ENCODE measurements at places on chromosomes 3 and 15. TPM values are rescaled to one million over a fixed set of nuclear protein-coding genes. Genes with fewer than 3 reads are reported as not detected.

ST8SIA2 gene
- total RNA-seq, result not detected

TRIM59 gene
- 14.6 TPM for total RNA-seq

ARHGAP11A gene
- 4.5 TPM for total RNA-seq

LYZL4 gene
- not detected for total RNA-seq

IFT57 gene
- total RNA-seq, result 24.8 TPM

NPAP1 gene
- total RNA-seq, result not detected

SI gene
- total RNA-seq, result not detected

MAN2A2 gene
- 119 TPM for total RNA-seq

ZNF385D gene
- total RNA-seq, result 0.03 TPM

DZIP3 gene
- 10.4 TPM for total RNA-seq

IQCF5 gene
- total RNA-seq, result not detected

TPRG1 gene
- total RNA-seq, result 8.2 TPM

GOLGA8S gene
- total RNA-seq, result 0.41 TPM

DNA sequence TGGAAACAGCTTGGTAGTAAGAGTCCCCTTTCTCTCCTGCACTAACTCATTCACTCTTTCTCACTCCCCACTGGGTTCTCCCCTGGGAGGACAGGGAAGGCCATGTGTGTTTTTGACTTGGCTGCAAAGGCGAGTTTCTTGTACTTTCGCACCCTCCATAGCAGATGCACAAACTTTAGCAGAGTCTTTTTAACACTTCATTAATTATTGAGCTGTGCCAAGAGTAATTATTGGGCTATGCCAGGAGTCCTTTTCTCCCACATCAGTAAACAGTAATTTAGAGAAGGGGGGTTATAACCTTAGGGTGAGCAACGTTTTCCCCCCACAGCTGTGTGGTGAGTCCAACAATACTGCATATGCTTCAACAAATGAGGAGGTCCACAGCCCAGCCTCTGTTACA lies 224.4 kb upstream of the ATP11B start:
- no peak overlapping the region for H3K4me3 ChIP-seq
- DNase-seq, result no peak
- no peaks in the 10 kb centered on the region for H3K4me1 ChIP-seq
- peaks cover 10% of the 10 kb centered on the region for H3K27me3 ChIP-seq
- H3K36me3 ChIP-seq, result no peaks in the 10 kb centered on the region

DNA sequence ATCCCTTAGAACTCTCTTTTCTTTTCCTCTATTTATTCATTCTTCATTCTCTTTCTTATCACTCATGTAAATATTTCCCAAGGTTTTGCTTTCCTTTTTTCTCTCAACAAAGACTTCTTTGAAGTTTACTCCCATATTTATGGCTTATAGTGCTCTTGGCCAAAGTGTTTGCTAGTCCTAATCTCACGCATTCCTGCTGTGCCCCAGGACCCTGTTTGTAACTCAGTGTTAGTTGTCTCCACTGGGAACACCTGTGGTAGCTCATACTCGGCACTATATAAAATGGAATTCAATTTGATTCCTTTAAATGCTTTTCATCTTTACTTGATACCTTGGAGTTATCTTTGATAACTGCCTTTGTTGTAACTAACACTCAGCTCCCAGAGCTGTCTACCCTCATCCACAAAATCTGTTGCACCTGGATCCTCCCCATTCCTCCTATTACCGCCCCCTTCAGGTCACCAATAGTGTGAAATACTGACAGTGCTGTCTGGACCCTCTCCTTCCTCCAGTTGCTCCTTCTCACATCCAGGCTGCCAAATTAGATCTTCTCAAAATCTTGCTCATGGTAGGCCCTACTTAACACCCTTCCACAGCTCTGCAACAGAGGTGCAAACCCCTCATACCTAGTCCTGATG lies 76.8 kb downstream of the TIGIT start:
- no peak overlapping the region for H3K4me3 ChIP-seq
- peaks cover 4% of the 10 kb centered on the region for H3K36me3 ChIP-seq
- no peak for DNase-seq
- no peaks in the 10 kb centered on the region for H3K4me1 ChIP-seq

DNA sequence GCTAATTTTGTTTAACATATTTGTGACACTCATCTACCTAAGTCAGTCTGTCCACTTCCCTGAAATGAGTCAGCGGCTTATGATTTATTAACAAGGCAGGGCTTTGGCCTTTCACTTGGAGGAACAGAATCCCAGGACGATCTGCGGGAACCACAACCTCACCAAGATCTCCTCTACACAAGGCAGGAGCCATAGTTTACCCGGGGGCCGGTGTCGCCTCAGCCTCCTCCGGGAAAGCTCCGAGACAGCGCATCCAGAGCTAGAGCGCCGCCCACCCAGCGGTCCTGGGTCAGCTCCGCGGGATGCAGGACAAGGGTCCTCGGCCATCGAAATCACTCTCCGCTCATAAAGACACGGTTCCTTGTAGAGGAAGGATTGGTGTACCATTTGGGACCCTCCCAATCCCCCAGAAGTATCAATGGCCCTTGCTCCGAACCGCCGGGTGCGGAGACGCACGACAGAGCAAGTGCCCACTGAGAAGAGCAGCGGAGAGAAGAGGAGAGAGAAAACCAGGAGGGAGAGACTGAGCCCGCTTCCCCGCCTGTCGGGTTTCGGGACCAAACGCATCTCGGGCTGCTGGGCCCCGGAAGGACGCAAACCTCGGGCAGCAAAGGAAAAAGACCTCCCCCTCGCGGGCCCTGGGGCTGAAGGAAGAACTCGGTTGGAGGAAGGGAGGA lies 13.1 kb upstream of the ALCAM start:
- no peak overlapping the region for H3K4me3 ChIP-seq
- H3K4me1 ChIP-seq, result peaks cover 8% of the 10 kb centered on the region
- no peak for DNase-seq
- H3K36me3 ChIP-seq, result no peaks in the 10 kb centered on the region

GRCh38 chr3:54916732-54917131 lies 11.1 kb downstream of the LRTM1 start:
- no peaks in the 10 kb centered on the region for H3K36me3 ChIP-seq
- no peak for DNase-seq
- H3K27ac ChIP-seq, result no peak overlapping the region
- no peaks in the 10 kb centered on the region for H3K27me3 ChIP-seq
- H3K4me1 ChIP-seq, result no peaks in the 10 kb centered on the region

DNA sequence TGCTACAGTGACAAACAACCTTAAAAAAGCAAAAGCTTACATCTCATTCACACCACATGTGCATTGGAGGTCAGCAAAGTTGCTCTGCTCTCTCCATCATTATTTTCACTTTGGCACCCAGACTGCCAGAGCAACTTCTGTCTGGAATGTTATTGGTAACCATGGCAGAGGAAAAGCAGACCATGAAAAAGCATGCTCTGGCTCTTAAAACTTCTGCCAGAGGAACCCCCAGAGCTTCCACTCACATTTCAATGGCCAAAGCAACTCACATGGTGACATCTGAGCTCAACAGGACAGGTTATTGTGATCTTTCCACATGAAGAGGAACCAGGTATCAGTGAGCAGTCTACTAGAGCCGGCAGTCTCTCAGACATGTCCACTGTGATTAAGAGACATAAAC lies 21.9 kb upstream of the FRMD5 start:
- H3K36me3 ChIP-seq, result no peaks in the 10 kb centered on the region
- DNase-seq, result no peak
- H3K27ac ChIP-seq, result no peak overlapping the region
- no peaks in the 10 kb centered on the region for H3K4me1 ChIP-seq
- H3K4me3 ChIP-seq, result no peak overlapping the region

DNA sequence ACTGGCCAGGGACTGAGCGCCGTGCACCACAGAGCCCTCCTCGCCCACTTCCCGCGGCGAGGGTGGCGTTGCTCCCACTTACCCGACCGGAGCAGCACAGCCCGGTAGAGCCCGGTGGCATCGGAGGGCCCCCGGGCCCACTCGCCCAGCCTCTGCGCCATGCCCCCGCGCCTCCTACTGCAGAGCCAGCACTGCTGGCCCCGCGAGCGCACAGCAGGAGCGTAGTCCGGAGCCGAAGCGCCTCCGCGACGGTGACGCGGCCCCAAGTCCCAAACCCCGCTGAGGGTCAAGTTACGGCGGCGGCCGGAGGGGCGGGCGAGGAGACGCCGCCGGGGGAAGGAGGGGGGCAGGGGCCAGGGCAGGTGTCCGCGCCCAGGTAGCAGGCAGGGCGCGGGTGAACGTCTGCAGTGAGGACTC lies 9.6 kb upstream of the FAM107A start:
- H3K4me3 ChIP-seq, result no peak overlapping the region
- no peak for DNase-seq
- no peaks in the 10 kb centered on the region for H3K4me1 ChIP-seq
- no peak overlapping the region for H3K27ac ChIP-seq
- H3K27me3 ChIP-seq, result peaks cover 42% of the 10 kb centered on the region

GRCh38 chr3:102224171-102224570 lies 210.6 kb upstream of the ZPLD1 start:
- DNase-seq, result no peak
- no peak overlapping the region for H3K4me3 ChIP-seq
- H3K27me3 ChIP-seq, result peaks cover 6% of the 10 kb centered on the region
- H3K27ac ChIP-seq, result no peak overlapping the region
- H3K36me3 ChIP-seq, result no peaks in the 10 kb centered on the region
- H3K4me1 ChIP-seq, result peaks cover 28% of the 10 kb centered on the region

- no peak for DNase-seq
- no peak overlapping the region for H3K27ac ChIP-seq
- no peaks in the 10 kb centered on the region for H3K36me3 ChIP-seq
- H3K27me3 ChIP-seq, result peaks cover 11% of the 10 kb centered on the region
- no peaks in the 10 kb centered on the region for H3K4me1 ChIP-seq
These were observed 147.8 kb downstream of the CACNA1D start for GRCh38 chr3:53642211-53642610.

- H3K27ac ChIP-seq, result no peak overlapping the region
- H3K4me3 ChIP-seq, result no peak overlapping the region
- no peak for DNase-seq
These were observed 281.4 kb downstream of the ADAMTS17 start for GRCh38 chr15:100060276-100060926.

GRCh38 chr15:89226359-89227221 lies 5.2 kb upstream of the RLBP1 start:
- H3K4me1 ChIP-seq, result no peaks in the 10 kb centered on the region
- H3K4me3 ChIP-seq, result no peak overlapping the region
- H3K27ac ChIP-seq, result no peak overlapping the region
- H3K36me3 ChIP-seq, result no peaks in the 10 kb centered on the region

GRCh38 chr3:19046440-19046839 lies 101.9 kb upstream of the KCNH8 start:
- no peaks in the 10 kb centered on the region for H3K27me3 ChIP-seq
- no peaks in the 10 kb centered on the region for H3K36me3 ChIP-seq
- H3K27ac ChIP-seq, result no peak overlapping the region
- no peak overlapping the region for H3K4me3 ChIP-seq

GRCh38 chr3:17459470-17459993 lies 282.9 kb downstream of the TBC1D5 start:
- no peak for DNase-seq
- H3K27me3 ChIP-seq, result no peaks in the 10 kb centered on the region
- no peaks in the 10 kb centered on the region for H3K36me3 ChIP-seq
- H3K4me1 ChIP-seq, result no peaks in the 10 kb centered on the region

- H3K27me3 ChIP-seq, result no peaks in the 10 kb centered on the region
- no peaks in the 10 kb centered on the region for H3K36me3 ChIP-seq
- peak; percentile 33 for DNase-seq
- H3K4me1 ChIP-seq, result peaks cover 10% of the 10 kb centered on the region
- no peak overlapping the region for H3K27ac ChIP-seq
- H3K4me3 ChIP-seq, result peak overlapping the region; percentile 38
These were observed 38.4 kb upstream of the FURIN start for GRCh38 chr15:90829942-90830440.

GRCh38 chr3:48068886-48069285 lies 52.7 kb upstream of the MAP4 start:
- H3K27ac ChIP-seq, result no peak overlapping the region
- H3K4me1 ChIP-seq, result no peaks in the 10 kb centered on the region
- H3K36me3 ChIP-seq, result no peaks in the 10 kb centered on the region
- no peaks in the 10 kb centered on the region for H3K27me3 ChIP-seq
- no peak for DNase-seq
- no peak overlapping the region for H3K4me3 ChIP-seq

DNA sequence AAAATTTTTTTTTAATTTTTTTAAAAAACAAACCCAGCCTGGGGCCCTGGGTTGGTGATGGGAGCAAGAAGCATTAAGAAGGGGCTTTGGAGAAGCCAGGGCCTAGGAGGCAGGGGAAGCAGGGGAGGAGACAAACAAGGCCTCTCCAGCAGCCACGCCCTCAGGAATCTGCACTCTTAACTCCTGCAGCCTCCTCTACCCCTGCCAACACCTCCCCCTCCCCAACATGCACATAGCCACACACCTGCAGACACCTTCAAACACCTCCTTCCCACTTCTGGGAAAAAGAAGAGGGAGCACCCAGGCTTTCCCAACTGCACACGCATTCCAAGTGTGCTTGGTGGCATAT lies 2.7 kb upstream of the DCAF1 start:
- no peak overlapping the region for H3K4me3 ChIP-seq
- H3K36me3 ChIP-seq, result no peaks in the 10 kb centered on the region
- H3K27me3 ChIP-seq, result no peaks in the 10 kb centered on the region
- H3K4me1 ChIP-seq, result peaks cover 22% of the 10 kb centered on the region

DNA sequence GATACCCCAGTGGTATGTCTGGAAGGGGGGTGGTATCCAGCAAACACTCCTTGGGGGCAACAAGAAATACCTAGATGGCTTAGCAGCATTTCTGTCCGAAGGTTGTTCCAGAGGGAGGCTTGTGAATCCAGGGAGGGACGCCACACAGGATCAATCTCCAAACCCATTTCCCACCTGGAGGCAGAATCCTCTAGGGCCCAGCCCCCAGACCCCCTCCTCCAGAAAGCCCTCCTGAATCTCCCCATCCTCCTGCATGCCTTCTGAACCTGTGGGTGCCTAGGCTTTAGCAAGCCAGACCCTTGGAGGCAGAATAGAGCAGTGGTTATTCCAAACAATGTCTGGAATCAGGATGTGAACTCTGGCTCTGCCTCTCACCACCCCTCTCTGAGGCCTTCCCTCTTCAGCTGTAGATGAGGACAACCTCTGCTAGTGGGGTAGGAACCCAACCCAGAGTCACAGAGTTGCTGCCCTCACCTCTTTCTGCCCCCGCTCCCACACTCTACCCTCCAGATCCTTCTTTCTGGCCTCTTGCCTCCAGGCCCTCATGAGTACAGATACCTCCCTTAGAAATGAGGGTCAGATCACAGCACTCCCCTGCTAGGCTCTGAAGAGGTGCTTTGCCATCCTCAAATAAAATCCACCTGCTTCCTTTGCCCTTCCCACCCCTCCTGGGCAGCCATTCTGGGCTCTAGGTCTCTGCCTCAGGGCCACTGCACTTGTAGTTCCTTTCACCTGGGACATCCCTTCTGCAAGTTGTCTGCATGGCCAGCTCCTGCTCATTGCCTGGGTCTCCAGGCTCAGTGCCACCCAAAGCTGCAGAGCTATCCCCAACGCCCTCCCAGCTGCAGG lies 8.1 kb downstream of the CISH start:
- no peak overlapping the region for H3K4me3 ChIP-seq
- H3K27me3 ChIP-seq, result no peaks in the 10 kb centered on the region
- H3K4me1 ChIP-seq, result peaks cover 100% of the 10 kb centered on the region
- peaks cover 59% of the 10 kb centered on the region for H3K36me3 ChIP-seq
- DNase-seq, result no peak
- H3K27ac ChIP-seq, result peak overlapping the region; percentile 76

- no peaks in the 10 kb centered on the region for H3K36me3 ChIP-seq
- peak; percentile 40 for DNase-seq
- peak overlapping the region; percentile 11 for H3K4me3 ChIP-seq
- H3K27ac ChIP-seq, result peak overlapping the region; percentile 45
These were observed 113.9 kb downstream of the POLQ start for GRCh38 chr3:121431726-121432517.

GRCh38 chr15:82060817-82061216 lies 15.0 kb upstream of the MEX3B start:
- no peaks in the 10 kb centered on the region for H3K4me1 ChIP-seq
- H3K4me3 ChIP-seq, result no peak overlapping the region
- no peak for DNase-seq
- peaks cover 39% of the 10 kb centered on the region for H3K27me3 ChIP-seq
- no peaks in the 10 kb centered on the region for H3K36me3 ChIP-seq
